ENCODE measurements at places on chromosomes 16 and 17.
A peak's percentile ranks its signal among the peaks of the same experiment; 100 is the strongest.

GRCh38 chr16:84832488-84833143, 12.8 kb downstream of the CRISPLD2 start:
- no peak for DNase-seq

GRCh38 chr16:4681471-4682083, 11.8 kb upstream of the NUDT16L1 start:
- no peak for DNase-seq

- no peak for DNase-seq
Measured at GRCh38 chr16:52073024-52073423, 473.9 kb downstream of the TOX3 start.

- DNase-seq, result no peak
Measured at GRCh38 chr17:49277638-49278037, 47.1 kb upstream of the PHOSPHO1 start.

GRCh38 chr16:64864232-64864809, 257.5 kb downstream of the CDH11 start:
- peak; percentile 72 for DNase-seq

DNA sequence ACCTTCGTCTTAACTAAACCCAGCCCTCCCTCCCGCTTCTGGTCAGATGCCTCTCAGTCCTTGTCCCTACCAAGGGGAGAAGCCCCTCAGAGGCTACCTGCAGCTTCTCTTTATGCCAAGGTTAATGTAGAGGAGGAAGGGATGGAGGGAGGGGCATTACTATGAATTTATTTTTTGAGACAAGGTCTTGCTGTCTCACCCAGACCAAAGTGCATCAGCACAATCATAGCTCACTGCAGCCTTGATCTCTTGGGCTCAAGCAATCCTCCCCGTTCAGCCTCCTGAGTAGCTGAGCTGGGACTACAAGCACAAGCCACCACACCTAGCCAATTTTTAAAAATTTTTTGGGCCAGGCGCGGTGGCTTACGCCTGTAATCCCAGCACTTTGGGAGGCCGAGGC, 15.3 kb downstream of the EPOP start:
- no peak for DNase-seq

DNA sequence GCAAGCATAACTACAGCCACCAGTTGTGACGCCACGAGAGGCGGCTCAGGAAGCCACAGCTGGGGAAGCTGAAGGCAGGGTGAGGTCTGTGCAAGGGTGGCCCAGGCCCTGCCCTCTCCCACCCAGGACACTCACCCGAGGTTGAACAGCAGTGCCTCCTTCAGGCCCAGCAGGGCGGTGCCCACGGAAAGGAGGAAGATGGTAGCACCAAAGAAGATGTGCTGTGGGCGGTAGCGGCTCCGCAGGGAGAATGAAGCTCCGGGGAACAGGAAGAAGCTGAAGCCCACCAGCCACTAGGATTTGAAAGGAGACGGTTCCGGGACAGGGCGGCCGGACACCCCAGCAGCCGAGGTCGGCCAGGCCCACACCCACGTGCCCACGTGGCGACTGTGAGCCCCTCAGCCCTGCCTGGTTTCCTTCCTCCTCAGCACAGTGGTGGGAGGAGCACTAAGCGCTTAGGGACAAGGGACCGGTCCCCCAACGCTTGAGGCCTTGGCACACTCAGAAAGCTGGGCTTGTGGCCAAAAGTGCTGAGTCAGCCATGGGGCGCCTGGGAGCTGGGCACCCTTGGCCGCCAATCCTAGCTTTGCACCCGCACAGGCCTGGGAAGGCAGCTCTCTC, 11.0 kb downstream of the CYB561 start:
- peak; percentile 22 for DNase-seq

DNA sequence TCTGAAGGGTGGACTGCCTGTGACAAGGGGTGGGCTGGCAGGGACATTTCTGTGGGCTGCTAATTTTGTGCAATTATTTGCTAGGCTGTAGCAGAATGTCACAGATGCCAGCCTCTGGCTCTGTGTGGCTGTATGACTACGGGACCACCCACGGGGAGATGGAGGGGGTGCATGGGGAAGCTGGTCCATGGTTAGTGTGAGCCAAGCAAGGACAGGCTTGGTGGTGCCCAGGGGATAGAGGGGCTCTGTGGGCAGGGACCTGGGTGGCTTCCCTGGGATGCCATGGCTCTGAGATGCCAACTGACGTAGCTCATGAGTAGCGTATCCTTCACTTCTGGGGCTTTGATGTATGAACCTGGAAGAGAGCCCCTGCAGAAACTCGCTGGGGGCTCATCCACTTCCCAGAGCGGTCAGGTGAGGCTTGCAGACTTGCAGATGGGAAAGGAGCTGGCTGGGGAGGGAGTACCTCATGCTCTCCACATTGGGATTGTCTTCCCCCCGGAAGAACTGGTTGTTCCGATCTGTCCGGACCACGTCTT, 87.2 kb downstream of the TBC1D16 start:
- DNase-seq, result no peak

- no peak for DNase-seq
Measured at GRCh38 chr16:88601313-88602036, 31.3 kb downstream of the ZC3H18 start.

DNA sequence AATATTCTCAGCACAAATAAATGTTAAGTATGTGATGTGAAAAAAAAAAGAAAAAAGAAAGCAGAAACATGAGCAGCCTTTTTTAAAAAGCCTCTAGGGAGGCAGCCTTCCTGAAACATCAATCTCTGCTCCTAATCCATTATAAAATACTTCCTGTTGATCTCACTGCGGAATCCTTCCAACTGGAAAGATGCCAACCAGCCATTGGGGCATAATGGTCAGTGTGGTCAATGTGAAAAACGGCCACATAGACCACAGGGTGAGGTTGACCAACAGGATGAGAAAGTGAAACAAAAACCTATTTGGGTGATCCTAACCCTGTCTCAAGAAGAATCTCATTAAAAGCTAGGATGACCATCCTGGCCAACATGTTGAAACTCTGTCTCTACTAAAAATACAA, 26.1 kb upstream of the ABCA8 start:
- DNase-seq, result no peak

DNA sequence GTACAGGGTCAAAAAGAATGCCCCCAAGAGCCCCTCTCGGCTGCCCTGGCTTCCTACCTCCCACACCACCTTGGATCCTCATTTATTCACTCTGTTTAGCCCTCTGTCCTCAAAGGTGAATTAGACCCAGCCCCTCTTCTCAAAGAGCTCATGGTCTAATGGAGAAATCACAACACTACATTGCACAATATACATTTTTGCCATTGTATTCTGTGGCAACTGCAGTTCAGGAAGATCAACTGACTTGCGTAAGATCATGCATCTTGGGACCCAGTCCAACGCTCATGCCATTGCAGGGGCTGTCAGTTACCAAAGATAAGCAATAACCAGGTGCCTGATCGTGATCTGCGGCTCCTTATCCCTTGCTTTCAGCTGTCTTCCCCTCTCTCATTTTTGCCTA, 1.4 kb downstream of the KRT38 start:
- DNase-seq, result no peak

DNA sequence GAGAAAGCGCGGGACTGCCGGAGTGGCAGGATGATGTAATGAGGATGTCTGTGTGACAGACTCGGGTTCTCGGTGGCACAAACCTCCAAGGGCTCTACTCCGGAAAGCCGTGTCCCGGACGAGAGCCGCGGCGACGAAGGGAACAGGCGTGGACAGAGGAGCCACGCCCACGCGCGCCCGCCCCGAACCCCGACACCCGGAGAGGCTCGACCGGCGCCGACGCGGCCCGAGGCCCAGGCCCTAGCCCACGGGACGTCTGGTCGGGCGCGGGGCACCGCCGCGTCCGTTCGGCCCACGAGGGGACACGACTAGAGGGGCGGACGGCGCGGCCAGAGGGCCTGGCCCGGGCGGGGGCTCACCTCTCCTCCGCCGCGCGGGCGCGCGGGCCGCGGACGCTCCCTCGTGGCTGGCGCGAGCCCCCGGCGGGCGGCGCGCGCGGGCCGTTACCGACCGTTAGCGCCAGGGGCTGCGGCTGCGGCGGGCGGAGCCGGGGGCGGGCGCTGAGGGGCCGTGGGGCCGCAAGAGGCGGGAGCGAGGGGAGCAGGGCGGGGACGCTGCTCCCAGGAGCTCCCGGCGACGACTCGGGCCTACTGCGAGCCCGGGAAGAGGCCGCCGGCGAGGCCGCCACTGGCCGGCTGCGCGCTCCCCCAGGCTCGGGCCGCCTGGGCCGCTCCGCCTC, 2.1 kb upstream of the IRX5 start:
- DNase-seq, result peak; percentile 68

- DNase-seq, result no peak
Measured at GRCh38 chr17:61875285-61875684, 12.0 kb upstream of the BRIP1 start.

Data from RKO (cell line).